Ascending aorta (tissue), 2 donors: ENCODE measurements at places on chromosomes 7 and 10. TPM values are rescaled to one million over a fixed set of nuclear protein-coding genes. Genes with fewer than 3 reads are reported as not detected.

DNA sequence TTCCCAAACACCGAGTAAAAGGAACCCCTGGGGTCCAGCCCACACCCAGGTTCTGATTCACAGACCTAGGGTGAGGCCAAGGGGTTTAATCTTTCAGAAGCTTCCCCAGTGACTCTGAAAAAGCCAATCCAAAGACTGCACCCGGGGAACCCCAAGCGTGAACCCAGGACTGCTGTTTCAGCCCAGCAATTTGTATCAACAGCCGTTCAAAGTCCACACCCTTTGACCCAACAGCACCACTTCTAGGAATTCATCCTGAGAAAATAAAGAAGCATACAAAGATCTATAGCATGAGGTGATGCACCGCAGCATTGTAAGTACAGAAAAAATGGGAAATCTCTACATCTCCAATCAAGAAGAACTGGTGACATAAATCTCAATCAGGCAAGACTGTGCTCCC lies 24.4 kb downstream of the DLG5 start:
- no peak for DNase-seq
- peaks cover 23% of the 10 kb centered on the region for H3K4me1 ChIP-seq
- no peak overlapping the region for H3K27ac ChIP-seq
- no peaks in the 10 kb centered on the region for H3K36me3 ChIP-seq
- no peak overlapping the region for H3K4me3 ChIP-seq

- H3K27me3 ChIP-seq = no peaks in the 10 kb centered on the region
- H3K27ac ChIP-seq = peak overlapping the region; percentile 39
- peaks cover 4% of the 10 kb centered on the region for H3K4me1 ChIP-seq
- H3K36me3 ChIP-seq = no peaks in the 10 kb centered on the region
- no peak for DNase-seq
- H3K4me3 ChIP-seq = no peak overlapping the region
Observed at GRCh38 chr10:77201135-77202106, 436.2 kb downstream of the KCNMA1 start.

DNA sequence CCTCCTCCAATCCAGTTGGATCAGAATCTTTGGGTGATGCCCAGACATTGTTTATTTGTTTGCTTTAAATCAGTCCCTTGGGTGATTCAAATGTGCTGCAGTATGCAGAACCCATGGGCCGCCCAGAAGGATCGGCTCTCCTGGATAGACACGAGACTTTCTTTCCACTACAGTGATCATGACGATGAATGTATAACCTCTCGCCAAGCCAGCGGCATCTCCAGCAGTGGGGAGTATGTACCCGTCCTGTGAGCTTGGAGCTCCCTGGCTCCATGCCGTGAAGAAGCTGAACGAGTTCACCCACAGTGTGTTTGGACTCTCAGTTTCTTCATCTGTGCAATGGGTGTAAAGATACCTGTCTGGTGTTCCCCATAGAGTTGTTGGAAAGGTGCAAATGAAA lies 162.3 kb downstream of the CAMK1D start:
- peak; percentile 38 for DNase-seq
- H3K4me1 ChIP-seq = no peaks in the 10 kb centered on the region
- no peaks in the 10 kb centered on the region for H3K36me3 ChIP-seq

GRCh38 chr10:71381611-71382010 lies 15.1 kb upstream of the CDH23 start:
- no peaks in the 10 kb centered on the region for H3K36me3 ChIP-seq
- H3K4me3 ChIP-seq = no peak overlapping the region
- H3K27ac ChIP-seq = no peak overlapping the region
- H3K27me3 ChIP-seq = no peaks in the 10 kb centered on the region
- no peak for DNase-seq

GRCh38 chr7:43954524-43955228 lies 28.4 kb downstream of the UBE2D4 start:
- no peaks in the 10 kb centered on the region for H3K27me3 ChIP-seq
- no peak overlapping the region for H3K27ac ChIP-seq
- no peak overlapping the region for H3K4me3 ChIP-seq
- H3K36me3 ChIP-seq = peaks cover 11% of the 10 kb centered on the region
- DNase-seq = no peak

GRCh38 chr10:71038091-71038633 lies 149.8 kb upstream of the PCBD1 start:
- no peaks in the 10 kb centered on the region for H3K36me3 ChIP-seq
- no peaks in the 10 kb centered on the region for H3K27me3 ChIP-seq
- H3K4me1 ChIP-seq = no peaks in the 10 kb centered on the region
- no peak for DNase-seq
- H3K27ac ChIP-seq = no peak overlapping the region
- H3K4me3 ChIP-seq = no peak overlapping the region

DNA sequence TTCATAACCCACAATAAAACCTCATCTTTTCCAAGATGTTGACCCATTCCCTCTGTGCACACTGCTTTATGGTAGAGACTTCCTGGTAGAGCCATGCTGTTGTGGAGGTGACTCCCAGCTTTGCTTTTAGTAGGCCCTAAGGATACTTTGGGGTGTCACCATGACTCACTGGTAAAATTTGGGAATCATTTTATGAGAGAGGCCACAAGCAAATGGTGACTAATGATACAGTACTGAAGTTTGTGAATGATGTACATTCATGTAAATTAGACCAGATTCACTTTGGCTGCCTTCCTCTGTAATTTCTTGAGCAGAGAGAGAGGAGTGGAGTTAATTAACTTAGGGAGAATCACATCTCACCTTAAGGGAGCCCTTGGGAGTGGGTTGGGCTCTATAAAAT lies 686.5 kb downstream of the LRMDA start:
- no peaks in the 10 kb centered on the region for H3K36me3 ChIP-seq
- H3K4me3 ChIP-seq = no peak overlapping the region
- no peak overlapping the region for H3K27ac ChIP-seq
- no peaks in the 10 kb centered on the region for H3K27me3 ChIP-seq

DNA sequence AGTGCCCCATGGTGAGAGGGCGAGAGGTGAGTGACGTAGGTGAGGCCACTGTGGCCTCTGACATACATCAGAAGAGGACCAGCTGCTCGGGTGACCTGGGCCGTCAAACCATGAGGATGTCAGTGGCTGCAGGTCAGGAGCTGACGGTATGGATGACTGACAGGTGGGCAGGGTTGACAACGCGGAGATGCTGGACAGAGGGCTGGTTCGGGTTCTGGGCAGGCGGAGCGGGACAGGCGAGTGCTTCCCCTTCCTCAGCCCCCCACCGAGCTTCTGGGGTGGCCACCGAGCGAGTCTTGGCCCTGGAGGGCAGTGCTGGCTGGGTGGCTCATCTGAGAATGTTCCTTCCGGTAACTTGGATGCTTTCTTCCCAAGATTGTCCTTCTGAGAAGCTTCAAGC lies 91.8 kb downstream of the ACTR3B start:
- H3K27me3 ChIP-seq = no peaks in the 10 kb centered on the region
- no peaks in the 10 kb centered on the region for H3K4me1 ChIP-seq
- H3K4me3 ChIP-seq = no peak overlapping the region
- H3K36me3 ChIP-seq = peaks cover 21% of the 10 kb centered on the region
- no peak overlapping the region for H3K27ac ChIP-seq

BNIP3 gene
- total RNA-seq = 18.3 TPM

LAMB4 gene
- not detected for total RNA-seq

SORCS3 gene
- not detected for total RNA-seq
